ENCODE measurements at places on chromosomes 13 and 19.

DNA sequence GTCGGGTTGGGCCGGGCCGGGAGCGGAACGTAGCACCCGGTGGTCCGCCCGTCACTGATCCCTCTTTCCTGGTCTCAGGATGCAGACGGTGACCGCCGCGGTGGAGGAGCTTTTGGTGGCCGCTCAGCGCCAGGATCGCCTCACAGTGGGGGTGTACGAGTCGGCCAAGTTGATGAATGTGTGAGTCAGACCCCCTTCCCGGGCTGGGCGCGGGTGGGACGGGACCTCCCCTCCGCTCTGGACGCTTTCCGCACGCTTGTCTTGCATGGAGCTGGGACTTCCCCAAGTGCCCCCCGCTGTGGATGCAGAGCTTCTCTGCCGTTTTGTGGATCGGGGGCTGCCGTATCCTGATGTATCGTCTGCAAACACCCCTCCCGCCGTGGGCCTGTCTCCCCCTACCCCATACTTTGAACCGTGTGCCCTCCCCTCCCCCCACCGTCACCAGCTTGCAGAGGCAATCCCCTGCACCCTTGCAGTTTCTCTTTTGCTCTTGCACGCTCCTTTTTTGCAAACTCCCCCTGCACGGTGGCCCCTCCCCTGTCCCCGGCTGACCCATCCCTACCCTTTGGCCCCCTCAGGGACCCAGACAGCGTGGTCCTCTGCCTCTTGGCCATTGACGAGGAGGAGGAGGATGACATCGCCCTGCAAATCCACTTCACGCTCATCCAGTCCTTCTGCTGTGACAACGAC is 669 bp downstream of the GADD45B start:
- no peak for DNase-seq

GRCh38 chr19:4566402-4567051 is 7.0 kb upstream of the SEMA6B start:
- no peak for DNase-seq

DNA sequence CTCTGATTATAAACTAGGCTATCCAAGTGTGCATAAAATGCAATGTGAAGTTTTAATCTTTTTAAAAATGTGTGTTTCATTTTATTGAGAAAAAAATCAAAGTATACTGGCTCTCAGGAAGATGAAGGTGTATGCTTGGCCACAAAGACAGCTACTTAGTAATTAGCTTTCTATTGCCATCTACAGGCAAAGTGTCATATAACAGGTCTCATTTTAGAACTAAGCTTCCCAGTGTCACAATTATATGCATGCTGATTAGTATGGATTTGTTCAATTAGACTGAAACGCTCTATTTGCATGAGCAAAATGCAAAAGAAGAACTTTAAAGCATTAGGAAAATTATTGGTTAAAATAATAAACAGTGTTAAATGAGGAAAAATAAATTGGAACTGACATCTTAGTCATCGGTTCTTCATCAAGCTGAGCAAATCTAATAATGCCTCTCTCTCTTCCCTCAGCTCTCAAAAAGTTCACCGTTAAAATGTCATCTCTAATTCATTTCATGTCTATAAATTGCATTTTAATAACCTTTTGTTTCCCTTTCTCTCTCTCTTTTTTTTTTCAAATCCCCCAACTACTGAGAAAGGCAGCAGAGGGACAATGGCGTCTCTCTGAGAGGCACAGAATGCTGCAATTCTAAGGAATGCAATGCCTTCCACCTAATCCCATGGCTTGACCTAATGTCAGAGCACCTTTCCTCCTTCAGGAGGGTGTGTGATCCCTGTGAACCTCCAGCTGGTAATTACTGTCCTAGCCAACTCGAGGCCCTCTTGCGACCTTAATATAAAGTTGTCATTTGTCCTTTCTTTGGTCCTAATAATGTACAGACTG is 313.1 kb upstream of the MAB21L1 start:
- DNase-seq: no peak

GRCh38 chr13:110304256-110304655 is 2.7 kb downstream of the COL4A1 start:
- no peak for DNase-seq

- DNase-seq: no peak
Observed at GRCh38 chr19:11463391-11463790, 17.5 kb downstream of the ELAVL3 start.

DNA sequence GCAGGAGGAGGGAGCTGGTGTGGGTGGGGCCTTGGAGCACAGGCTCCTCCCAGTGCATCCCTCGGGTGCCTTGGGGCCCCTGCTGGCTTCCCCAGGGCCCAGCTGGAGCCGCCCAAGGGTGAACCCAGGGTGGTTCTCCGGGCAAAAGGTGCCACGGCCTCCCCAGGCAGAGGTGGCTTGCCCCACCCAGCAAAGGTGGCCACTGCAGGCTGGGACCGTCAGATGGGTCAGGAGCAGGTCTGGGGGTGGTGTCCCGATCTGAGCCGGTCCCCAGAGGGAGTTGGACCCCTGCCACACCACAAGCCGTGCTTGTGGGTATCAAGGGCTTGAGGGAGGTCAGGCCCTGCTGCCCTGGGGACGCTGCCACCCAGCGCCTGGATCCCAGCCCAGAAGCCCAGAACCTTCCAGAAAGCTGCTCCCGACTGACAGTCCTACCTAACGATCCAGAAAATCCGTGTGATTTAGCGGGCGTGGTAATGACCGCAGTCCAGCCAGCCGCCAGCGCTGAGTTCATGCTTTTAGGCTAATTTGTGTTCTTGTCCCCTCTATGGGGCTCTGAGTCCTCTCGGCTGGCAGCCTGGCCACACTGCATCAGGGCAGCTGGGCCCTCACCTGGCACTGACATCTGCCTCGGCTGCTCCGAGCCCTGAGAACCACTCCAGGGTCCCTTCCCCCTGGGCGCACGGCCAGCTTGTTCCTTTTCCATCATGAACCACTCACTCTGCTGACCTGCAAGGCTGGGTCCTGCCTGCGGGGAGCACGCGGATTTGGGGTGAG is 5.0 kb upstream of the GRIN3B start:
- DNase-seq: no peak

GRCh38 chr19:29880498-29881081 is 61.4 kb upstream of the URI1 start:
- DNase-seq: no peak

GRCh38 chr13:93976528-93976927 is 503.0 kb downstream of the DCT start:
- DNase-seq: no peak

- DNase-seq: no peak
Observed at GRCh38 chr13:91133941-91134802, 213.3 kb upstream of the MIR17HG start.

GRCh38 chr13:40943073-40943472 is 76.0 kb downstream of the ELF1 start:
- no peak for DNase-seq

DNA sequence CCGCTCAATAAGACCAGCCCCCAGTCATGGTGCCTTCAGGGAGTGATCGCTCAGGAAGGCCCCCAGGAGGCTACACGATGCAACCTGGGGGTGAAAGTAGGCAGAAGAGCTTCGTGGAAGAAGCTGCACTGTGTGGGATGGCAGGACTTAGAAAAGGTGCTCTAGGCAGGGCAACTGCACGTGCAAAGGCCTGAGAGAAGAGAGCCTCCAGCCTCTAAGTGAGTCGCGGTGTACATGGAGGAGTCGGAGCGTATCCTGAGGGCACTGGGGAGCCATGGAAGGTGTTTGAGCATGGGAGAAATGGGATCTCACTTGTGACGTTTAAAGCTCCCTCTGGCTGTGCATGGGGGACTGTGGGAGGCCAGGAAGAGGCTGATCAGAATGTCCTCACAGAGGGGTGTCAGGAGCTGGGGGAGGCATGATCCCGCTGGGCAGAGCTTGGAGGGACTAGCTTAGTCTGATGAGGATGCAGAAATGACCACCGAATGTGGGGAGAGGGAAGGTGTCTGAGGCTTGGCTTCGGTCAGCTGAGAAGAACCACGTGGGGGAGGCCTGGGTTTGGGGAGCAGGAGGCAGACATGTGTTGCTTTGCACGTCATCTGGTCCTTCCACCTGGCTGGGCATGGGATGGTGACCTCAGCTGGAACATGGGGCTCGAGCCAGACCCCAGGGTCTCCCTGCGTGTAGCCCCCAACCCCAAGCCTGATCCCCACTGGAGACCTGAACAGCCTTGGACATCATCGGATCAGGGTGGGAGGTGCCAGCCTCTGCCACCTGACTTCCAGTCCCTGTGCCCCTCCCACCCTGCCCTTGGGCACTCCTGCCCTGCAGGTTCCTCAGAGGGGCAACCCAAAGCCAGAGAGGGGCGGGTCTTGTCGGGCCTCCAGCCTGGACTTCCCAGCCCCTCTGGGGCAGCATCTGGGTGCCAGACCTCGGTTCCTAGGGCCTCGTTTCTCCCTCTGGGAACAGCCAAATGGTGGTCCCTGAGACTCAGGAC is 1.1 kb downstream of the APC2 start:
- no peak for DNase-seq

- no peak for DNase-seq
Observed at GRCh38 chr19:38734426-38735256, 9.6 kb downstream of the CAPN12 start.

DNA sequence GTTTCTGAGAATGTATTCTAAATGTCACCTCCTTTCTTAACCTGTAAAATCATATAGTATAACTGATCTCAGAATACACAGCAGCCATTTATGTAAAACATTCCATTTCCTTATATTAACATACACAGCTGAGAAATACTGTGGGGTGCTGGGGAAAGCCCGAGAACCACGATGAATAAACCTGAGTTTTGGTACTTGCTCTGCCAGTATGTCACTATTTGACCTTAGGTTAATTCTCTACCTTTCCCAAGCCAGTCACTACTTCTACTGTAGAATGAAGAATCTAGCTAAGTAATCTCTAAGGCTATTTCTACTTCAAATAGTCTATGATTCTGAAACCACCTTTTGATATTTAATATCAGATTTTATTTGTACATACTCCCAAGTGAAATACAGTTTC is 173.7 kb downstream of the TBC1D4 start:
- no peak for DNase-seq

DNA sequence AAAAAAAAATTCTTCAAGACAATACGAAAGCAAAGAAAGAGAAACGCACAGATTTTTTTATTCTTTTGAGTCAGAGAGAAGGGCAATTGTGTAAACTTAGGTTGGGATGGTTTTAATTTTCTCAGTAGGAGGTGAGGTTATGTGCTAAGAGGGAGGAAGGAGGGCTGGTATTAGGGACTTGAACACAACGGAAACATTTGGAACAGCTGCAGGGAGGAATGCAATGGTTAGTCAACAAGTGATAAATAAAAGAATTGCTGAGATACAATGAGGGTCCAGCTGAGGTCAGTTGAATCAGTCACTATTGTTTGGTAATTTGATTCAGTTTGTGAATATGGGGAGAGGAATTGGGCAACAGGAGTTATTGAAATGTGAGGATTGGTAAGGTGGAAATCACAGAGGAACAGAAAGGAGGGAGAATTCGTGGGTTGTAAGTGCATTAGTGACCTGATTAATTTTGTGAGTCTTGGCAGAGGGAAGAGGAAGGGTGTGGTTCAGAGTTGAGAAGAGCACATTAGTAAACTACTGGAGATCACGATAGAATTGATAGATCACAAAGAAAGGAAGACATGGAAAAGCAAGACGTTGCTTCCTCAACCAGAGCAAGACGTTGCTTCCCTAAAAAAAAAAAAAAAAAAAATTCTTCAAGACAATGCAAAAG is 499.5 kb upstream of the SPRY2 start:
- DNase-seq: no peak

- DNase-seq: peak; percentile 100
Observed at GRCh38 chr19:45792470-45793177, at the start of gene DMWD. TSS of gene DMWD (minus strand) at chr19:45792845. CDS start at chr19:45792756, 89 bp downstream.

GRCh38 chr13:38496917-38497316 is 147.3 kb downstream of the UFM1 start:
- no peak for DNase-seq

- DNase-seq: no peak
Observed at GRCh38 chr13:95133498-95133897, 167.8 kb downstream of the ABCC4 start.

DNA sequence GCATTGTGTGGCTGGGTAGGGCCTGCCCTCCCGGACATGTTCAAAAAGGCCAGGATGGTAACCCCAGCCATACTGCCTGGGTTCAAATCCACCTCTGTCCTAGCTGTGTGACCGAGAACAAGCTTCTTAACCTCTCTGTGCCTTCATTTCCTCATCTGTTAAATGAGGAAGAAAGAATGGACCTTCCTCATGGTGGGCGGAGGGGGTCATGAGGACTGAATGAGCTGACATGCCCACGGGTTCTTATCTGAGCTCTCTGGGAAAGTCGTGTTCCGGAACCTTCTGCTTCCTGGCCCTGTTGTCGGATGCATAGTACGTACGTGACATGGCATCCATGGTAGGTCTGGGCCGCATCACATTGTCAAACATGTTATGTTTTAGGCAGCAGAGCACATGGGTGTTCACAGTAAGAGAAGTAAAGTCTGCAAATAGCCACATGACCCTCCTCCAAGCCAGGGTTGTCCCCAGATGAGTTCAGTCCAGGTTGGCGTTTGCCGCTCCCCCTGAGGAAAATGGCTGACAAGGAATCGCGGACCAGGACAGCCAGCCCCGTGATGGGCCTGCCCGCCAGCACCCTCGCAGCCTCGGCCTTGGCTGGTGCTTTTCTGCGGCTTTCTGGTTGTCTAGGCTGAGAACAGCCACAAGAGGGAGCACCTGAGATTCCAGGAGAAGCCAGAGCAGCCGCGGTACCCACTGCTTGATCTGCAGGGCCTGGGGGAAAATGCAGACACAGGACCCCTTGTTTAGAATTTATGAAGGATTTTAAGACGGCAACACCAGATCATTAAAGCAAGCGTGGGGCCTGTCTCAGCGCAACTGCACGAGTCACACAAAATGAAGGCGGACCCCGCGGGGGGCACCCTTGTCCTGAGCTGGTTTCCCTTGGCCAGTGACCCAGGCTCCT is 2.4 kb upstream of the NTN5 start:
- peak; percentile 93 for DNase-seq

Measured in esophagus muscularis mucosa (tissue), 4 donors.